ENCODE measurements at places on chromosomes 7 and 10. TPM values are rescaled to one million over a fixed set of nuclear protein-coding genes. Genes with fewer than 3 reads are reported as not detected.

PLXNA4 gene
- 27.1 TPM for total RNA-seq

RBM17 gene
- 22.7 TPM for total RNA-seq

DNA sequence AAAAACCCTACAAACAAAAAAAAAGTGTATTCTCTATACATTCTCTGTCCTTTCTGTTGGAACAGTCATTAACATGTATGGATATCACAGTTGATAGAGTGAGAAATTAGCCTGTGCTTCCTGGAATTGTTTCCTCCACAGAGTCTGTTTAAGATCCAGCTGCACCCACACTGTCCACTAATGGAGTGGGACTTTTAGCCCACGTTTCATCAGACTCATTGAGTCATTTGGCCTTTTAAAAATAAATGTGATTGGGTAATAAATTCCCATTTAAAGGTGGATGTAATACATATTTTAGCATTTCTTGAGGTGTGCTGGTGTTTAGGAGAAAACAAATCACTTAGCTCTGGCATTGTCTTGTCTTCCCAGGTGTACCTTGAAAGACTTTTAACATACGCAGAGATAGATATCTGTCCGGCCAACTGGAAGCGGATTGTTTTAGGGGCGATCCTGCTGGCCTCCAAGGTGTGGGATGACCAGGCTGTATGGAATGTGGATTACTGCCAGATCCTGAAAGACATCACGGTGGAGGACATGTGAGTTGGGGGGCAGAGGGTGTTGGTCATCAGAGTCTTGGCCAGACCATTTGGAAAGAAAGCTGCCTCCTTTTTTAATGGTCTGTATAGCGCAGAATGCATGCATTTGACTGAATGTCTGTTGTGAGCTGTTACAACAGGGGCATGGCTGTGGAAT, 52.3 kb upstream of the GJD4 start:
- no peak overlapping the region for H3K4me3 ChIP-seq
- H3K27me3 ChIP-seq: no peaks in the 10 kb centered on the region
- H3K27ac ChIP-seq: no peak overlapping the region
- H3K36me3 ChIP-seq: peaks cover 15% of the 10 kb centered on the region
- DNase-seq: no peak

GRCh38 chr7:38318803-38319416, 45.5 kb upstream of the TARP start:
- no peaks in the 10 kb centered on the region for H3K4me1 ChIP-seq
- H3K4me3 ChIP-seq: no peak overlapping the region
- no peaks in the 10 kb centered on the region for H3K36me3 ChIP-seq
- no peaks in the 10 kb centered on the region for H3K27me3 ChIP-seq

GRCh38 chr10:54769051-54769450, 32.0 kb downstream of the PCDH15 start:
- H3K4me1 ChIP-seq: no peaks in the 10 kb centered on the region
- H3K36me3 ChIP-seq: no peaks in the 10 kb centered on the region
- no peaks in the 10 kb centered on the region for H3K27me3 ChIP-seq

BNIP3 gene
- total RNA-seq: 18.3 TPM

DNA sequence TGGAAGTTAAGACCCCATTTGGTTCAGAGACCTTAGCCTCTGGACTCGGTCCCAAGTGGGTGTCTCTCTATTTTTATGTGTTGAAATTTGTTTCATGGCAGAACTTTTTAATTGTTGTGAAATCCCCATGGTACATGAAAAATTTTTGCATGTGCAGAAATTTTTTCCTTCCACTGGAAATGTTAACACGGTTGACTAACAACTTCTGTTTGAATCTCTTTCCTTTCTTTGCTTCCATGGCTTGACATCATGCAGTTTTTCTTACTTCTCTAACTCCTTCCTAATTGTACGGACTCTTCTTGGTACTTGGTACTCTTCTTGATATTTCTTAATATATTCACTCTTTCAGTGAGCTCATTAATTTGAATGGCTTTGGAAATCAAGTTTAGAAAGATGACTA, 18.3 kb downstream of the MDFIC start:
- no peak overlapping the region for H3K4me3 ChIP-seq
- no peaks in the 10 kb centered on the region for H3K27me3 ChIP-seq
- no peak overlapping the region for H3K27ac ChIP-seq
- H3K4me1 ChIP-seq: peaks cover 3% of the 10 kb centered on the region
- H3K36me3 ChIP-seq: no peaks in the 10 kb centered on the region

SFRP4 gene
- 25.7 TPM for total RNA-seq

GRCh38 chr10:111926286-111926685, 257.3 kb downstream of the GPAM start:
- no peak for DNase-seq
- no peak overlapping the region for H3K4me3 ChIP-seq
- H3K27me3 ChIP-seq: no peaks in the 10 kb centered on the region
- no peak overlapping the region for H3K27ac ChIP-seq
- H3K36me3 ChIP-seq: no peaks in the 10 kb centered on the region

DNA sequence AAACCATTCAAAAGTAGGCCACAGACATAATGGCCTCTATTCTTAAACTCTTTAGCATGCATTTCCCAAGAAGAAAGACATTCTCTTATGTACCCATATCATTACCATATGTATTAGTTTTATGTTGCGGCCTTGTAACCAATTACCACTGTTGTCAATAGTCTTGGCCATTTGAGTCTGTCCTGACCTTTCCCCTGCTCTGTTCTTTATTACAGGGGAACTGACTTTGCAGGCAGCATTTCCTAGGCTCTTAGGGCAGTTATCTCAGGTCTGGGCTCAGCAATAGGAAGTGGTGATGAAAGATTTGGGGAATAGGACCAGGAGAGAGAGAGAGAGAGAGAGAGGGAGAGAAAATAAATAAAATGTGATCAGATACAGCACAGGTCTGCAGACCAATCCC, 194.5 kb upstream of the LRGUK start:
- H3K27ac ChIP-seq: no peak overlapping the region
- H3K36me3 ChIP-seq: no peaks in the 10 kb centered on the region
- H3K27me3 ChIP-seq: no peaks in the 10 kb centered on the region
- H3K4me3 ChIP-seq: no peak overlapping the region
- H3K4me1 ChIP-seq: no peaks in the 10 kb centered on the region

DNA sequence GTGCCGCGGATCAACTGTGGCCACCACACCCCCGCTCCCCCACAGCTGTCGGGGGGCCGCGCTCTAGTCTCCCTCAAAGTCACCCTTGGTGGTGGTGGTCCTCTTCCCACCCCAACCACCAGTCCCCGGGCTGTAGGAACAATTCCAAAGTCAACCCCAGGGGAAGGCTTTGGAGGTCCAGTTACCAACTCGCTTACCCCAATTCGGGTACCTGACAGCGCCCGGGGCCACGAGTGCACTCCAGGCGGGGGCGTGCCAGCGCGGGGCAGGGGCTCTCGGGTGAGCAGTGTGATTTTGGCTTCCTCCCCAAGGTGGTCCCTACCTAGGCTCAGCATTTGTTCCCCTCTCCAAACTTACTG, 584 bp upstream of the ZMIZ1 start:
- H3K4me3 ChIP-seq: peak overlapping the region; percentile 90
- H3K36me3 ChIP-seq: no peaks in the 10 kb centered on the region
- H3K27me3 ChIP-seq: no peaks in the 10 kb centered on the region

DNA sequence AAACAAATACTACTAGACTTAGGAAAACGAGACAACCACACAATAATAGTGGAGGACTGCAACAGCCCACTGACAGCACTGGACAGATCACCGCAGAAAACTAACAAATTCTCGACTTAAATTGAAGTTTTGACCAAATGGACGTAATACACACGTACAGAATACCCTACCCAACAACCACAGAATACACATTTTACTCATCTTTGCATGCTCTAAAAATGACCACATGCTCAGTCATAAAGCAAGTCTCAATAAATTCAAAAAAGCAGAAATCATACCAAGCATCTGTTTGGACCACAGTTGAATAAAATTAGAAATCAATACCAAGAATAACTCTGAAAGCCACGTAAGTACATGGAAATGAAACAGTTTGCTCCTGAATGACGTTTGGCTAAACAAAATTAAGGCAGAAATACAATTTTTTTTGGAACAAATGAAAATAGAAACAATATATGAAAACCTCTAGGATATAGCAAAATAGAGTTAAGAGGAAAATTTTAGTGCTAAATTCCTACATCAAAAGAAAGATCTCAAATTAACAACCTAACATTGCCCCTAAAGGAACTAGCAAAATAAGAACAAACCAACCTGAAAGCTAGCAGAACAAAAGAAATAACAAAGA, 30.6 kb downstream of the MAPK8 start:
- H3K4me1 ChIP-seq: no peaks in the 10 kb centered on the region
- H3K27ac ChIP-seq: no peak overlapping the region
- no peak for DNase-seq
- no peaks in the 10 kb centered on the region for H3K36me3 ChIP-seq
- H3K4me3 ChIP-seq: no peak overlapping the region
- no peaks in the 10 kb centered on the region for H3K27me3 ChIP-seq

DNA sequence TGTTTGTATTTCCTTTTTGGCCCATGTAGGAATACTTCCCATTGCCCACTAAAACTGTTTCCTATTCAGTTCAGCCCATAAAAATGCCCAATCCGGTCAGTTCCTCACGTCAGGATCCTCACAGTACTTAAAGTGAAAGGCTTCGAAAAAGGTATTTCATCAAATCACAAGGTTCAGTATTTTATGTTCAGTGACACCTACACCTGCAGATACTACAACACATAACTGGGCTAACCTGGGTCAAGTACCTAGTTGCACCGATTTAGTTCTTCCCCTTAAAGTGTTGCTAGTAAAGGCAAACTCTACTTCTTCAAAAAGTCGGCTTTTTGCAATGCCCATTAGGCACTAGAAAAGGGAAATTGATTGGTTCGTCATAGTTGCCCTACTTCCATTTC, 1.1 kb downstream of the SNX13 start:
- H3K36me3 ChIP-seq: no peaks in the 10 kb centered on the region
- peak overlapping the region; percentile 85 for H3K4me3 ChIP-seq
- DNase-seq: no peak
- H3K27ac ChIP-seq: peak overlapping the region; percentile 99

CPN1 gene
- not detected for total RNA-seq

DNA sequence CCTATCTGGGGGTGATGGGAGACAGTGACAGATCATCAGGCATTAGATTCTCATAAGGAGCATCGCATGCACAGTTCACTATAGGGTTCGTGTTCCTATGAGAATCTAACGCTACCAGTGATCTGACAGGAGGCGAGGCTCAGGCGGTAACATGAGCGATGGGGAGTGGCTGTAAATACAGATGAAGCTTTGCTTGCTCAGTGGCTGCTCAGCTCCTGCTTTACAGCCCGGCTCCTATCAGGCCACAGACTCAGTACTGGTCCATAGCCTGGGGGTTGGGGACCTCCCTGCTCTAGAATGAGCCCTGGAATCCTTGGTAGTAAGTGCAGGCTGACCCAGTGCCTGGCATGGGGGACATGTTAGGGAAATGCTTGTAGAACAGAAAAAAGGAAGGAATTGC, 426.0 kb downstream of the TYW1 start:
- no peaks in the 10 kb centered on the region for H3K4me1 ChIP-seq
- H3K27me3 ChIP-seq: no peaks in the 10 kb centered on the region
- no peak overlapping the region for H3K4me3 ChIP-seq
- H3K27ac ChIP-seq: no peak overlapping the region
- no peaks in the 10 kb centered on the region for H3K36me3 ChIP-seq
- DNase-seq: no peak

DNA sequence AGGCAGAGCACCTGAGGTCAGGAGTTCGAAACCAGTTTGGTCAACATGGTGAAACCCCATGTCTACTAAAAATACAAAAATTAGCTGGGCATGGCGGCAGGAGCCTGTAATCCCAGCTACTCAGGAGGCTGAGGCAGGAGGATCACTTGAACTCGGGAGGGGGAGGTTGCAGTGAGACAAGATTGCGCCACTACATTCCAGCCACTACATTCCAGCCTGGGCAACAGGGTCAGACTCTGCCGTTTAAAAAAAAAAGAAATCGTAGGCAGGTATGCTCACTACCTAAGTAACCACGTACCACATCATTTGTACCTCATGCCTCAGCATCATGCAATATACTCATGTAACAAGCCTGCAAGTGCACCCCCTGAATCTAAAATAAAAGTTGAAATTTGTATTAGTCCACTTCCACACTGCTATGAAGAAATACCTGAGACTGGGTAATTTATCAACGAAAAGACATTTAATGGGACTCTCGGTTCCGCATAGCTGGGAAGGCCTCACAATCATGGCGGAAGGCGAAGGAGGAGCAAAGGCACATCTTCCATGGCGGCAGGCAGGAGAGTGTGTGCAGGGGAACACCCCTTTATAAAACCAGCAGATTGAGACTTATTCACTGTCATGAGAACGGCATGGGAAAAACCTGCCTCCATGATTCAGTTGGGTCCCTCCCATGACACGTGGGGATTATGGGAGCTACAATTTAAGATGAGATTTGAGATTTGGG, 8.1 kb upstream of the EIF4H start:
- no peaks in the 10 kb centered on the region for H3K27me3 ChIP-seq
- no peaks in the 10 kb centered on the region for H3K4me1 ChIP-seq
- no peak overlapping the region for H3K4me3 ChIP-seq
- no peaks in the 10 kb centered on the region for H3K36me3 ChIP-seq
- DNase-seq: no peak
- no peak overlapping the region for H3K27ac ChIP-seq

DNA sequence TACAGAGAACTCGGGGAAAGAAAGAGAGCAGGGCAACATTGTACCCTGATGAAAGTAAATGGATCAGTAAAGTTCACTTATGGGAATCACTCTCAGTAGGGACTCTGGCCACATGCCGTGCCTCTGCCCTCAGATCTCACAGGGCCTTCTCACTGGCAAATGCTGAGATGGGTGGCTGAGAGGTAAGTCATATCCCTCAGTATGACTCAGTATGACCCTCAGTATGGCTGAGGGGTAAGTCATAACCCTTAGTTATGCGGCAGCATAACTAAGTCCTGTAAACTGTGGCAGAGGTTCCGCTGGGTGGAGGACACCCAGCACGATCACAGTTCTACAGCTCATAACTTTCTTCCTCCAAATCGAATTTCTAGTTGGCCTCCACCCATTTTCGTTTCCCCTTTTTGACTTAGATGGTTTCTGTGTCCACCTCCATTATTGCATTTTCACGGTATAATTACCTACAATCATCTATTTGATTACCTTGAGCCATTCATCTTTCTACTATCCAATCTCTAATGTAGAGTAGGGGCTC, 26.5 kb upstream of the WNT16 start:
- no peaks in the 10 kb centered on the region for H3K27me3 ChIP-seq
- H3K36me3 ChIP-seq: no peaks in the 10 kb centered on the region
- no peak overlapping the region for H3K4me3 ChIP-seq
- no peak overlapping the region for H3K27ac ChIP-seq

CEP55 gene
- total RNA-seq: not detected

SKIDA1 gene
- not detected for total RNA-seq

GRCh38 chr7:28731092-28731658, 227.0 kb downstream of the TRIL start:
- H3K27me3 ChIP-seq: no peaks in the 10 kb centered on the region
- no peaks in the 10 kb centered on the region for H3K36me3 ChIP-seq
- H3K4me3 ChIP-seq: no peak overlapping the region
- H3K4me1 ChIP-seq: peaks cover 4% of the 10 kb centered on the region

All from ascending aorta (tissue), 2 donors.